ENCODE measurements at places on chromosomes 5 and 9.

GRCh38 chr9:115671236-115671962 is 482.2 kb upstream of the PAPPA start:
- DNase-seq, result no peak

GRCh38 chr5:94508461-94509148 is 109.8 kb downstream of the KIAA0825 start:
- DNase-seq, result no peak

GRCh38 chr9:132878695-132879456 is at the start of gene SPACA9:
Gene SPACA9, plus strand, starts transcription at chr9:132878898. Its CDS starts 5,050 bp downstream, at chr9:132883948.
- peak; percentile 25 for DNase-seq

GRCh38 chr9:68668127-68668526 is 36.9 kb upstream of the PIP5K1B start:
- no peak for DNase-seq

GRCh38 chr9:120242116-120242811 is 337.7 kb downstream of the CDK5RAP2 start:
- no peak for DNase-seq

GRCh38 chr5:28403846-28404245 is 1365.5 kb upstream of the CDH9 start:
- DNase-seq, result no peak

DNA sequence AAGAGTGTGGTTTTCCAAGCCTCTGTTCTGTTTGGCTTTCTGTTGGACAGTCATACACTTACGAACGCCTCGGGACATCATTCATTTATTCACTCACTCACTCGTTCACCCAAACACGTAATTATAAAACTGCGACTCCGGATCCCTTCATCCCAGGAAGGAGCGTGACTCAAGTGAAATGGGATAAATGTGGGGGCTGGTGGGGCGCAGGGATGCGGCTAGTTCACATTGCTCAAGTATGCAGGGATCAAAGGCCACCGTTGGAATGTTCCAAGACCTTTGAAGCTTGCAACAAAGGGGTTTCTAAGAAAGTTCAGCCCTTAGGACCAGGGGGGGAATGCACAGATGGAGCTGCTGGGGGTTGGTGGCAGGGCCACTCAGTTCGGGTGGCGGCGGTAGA is 64.2 kb downstream of the CFAP77 start:
- DNase-seq, result peak; percentile 6

- peak; percentile 86 for DNase-seq
Measured at GRCh38 chr9:20981486-20981885, 50.0 kb downstream of the HACD4 start.

DNA sequence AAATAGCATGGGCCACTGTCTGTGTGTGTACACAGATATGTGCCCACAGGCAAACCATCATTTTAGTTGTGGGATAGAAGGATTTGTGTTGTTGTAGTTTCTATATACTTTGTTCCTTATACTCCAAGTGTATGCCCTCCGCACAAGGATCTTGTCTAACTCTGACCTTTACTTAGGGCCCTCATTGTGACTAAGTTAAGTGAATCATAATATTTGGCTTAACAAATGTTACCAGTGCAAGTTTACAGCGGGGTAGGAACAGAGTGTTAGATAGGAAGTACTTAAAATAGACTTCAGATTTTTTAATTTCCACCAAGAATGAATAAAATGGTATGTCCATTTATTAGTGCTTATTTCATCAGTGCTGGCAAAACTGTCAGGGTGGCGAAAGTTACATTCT is 29.5 kb upstream of the CYFIP2 start:
- peak; percentile 28 for DNase-seq

DNA sequence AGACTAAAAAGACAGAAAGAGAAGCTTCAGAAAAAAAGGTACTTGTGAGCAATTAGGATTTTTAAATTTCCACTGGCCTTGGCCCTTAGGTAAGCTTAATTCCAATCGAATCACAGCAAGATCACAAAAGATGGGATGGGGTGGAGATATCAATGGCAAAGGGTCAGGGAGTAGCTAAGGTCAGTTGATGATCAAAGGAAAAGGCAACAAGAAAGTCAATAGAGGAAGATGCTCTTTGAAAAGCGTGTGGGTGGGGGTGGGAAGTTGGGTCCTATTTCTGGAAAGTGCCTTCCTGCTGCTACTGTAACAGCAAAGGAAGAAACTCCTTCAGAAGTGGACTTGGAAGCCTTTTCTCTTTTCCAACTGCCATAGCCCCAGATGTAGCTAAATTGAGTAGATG is 7.3 kb downstream of the C1QTNF3 start:
- DNase-seq, result no peak

DNA sequence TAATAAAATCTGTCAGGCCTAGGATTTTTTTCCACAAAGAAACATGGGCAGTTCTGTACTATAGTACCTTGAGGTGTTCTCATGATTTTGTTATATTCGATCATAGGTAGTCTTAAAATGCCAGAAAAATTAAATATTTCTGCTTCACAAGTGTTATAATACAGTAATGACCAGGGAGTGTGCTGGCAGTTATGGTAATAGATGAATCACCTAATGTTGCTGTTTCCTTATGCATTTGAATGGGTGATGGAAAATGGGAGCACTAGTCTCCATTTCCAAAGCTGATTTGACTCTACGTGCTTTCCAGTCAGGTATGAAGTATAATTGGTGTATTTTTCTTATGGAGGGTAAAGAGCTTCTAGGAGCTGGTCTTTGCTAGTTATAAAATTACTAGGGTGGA is 23.8 kb downstream of the OGN start:
- no peak for DNase-seq

GRCh38 chr5:43045236-43045635 is 5.1 kb upstream of the ANXA2R start:
- DNase-seq, result no peak

GRCh38 chr5:116675626-116675910 is 100.9 kb upstream of the SEMA6A start:
- DNase-seq, result no peak

DNA sequence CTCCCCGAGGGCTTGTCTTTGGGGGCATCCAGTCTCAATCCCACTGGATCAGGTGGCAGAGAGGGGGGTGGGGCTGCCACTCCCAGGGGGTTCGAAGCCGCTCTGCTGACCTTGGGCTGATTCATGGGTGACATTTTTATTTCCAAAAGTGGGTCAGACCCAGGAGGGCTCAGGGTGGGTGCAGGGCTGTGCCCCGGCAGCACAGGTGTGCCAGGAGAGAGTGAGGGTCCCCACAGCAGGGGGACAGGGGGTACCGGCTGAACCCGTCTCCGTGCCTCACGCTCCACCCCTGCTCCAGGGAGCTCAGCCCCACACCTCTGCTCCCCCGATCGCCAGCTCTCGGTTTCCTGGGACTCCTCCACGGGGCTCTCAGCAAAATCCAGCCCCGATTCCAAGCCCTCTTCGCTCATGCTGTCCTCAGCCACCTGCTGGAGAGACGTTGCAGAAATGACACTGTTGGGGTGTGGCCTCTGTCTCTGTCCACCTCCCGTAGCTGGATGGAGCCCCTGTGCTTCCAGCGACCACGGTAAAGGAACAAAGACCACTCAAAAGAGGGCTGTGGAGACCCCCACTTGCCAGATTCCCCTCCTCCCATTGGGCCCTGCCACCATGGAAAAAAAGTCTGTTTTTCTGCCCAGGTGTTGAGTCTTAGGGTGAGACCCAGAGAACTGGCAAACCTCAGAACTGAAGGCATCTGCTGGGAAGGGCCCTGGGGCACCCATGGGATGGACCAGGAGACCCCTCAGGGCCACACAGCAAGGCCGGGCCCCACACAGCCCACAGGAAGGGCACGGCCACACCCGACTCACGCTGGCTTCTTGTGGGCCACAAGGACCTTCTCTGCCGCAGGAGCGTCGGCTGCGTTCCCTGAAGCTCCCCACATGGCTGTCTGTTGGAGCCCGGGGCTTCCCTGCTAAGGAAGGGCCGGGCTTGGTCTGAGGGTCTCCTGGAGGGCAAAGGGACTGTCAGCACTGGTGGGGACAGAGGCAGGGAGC is 10.6 kb upstream of the QSOX2 start:
- DNase-seq, result no peak

DNA sequence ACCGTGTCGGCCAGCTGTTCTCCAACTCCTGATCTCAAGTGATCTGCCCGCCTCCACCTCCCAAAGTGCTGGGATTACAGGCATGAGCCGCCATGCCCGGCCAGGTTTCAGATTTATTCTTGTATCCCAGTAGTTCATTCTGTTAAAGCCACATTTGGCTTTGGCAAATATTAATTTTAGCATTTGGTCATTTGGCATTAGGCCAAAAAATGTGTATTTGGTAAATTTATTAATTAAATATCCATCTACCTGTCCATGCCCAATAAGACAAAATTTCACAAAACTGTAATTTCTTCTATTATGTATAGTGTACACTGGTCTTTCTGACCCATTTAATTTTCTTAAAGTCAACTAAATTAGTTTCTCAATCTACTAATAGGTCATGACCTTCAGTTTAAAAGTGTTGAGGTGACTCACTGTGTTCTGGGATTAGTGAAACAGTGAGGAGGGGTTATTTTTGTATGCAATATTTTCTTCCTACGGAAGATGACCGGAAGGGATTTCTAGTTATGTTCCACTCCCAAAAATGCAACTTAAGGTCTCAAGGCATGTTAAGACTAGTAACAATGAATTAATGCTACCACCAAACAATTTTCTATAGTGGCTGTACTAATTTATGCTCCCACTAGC is 21.0 kb downstream of the OSTF1 start:
- no peak for DNase-seq

- peak; percentile 15 for DNase-seq
Measured at GRCh38 chr5:122121479-122122465, 7.6 kb upstream of the ZNF474 start.

- no peak for DNase-seq
Measured at GRCh38 chr5:166982226-166982625, 1309.2 kb upstream of the WWC1 start.

DNA sequence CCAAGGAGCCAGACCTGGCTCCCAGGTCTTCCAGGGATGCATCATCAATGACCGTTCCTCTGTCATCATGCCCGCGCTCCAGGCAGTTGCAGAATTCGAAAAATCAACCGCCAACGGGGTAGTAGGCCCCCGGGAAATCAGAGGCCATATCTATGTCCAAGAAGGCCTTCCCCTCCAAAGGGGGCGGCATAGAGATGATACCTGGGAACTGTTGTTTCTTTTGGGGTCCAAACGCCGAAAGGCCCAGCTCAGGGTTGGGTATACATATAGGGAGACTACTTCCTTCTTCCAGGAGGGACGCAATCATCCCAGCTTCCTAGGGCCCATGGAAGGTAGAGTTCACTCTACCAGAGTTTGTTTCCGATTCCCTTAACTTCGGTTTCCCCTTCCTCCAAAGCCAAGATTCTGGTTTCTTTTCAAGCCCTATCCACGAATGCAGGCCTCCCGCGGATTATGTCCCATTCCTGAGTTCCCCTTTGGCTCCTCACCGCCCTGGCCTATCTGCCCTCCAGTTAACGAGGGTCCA is 754 bp downstream of the DCAF12 start:
- peak; percentile 19 for DNase-seq

GRCh38 chr5:165420493-165420892 is 1915.1 kb downstream of the MAT2B start:
- no peak for DNase-seq

- DNase-seq, result peak; percentile 84
Measured at GRCh38 chr5:15993334-15993733, 186.3 kb downstream of the MARCHF11 start.

DNA sequence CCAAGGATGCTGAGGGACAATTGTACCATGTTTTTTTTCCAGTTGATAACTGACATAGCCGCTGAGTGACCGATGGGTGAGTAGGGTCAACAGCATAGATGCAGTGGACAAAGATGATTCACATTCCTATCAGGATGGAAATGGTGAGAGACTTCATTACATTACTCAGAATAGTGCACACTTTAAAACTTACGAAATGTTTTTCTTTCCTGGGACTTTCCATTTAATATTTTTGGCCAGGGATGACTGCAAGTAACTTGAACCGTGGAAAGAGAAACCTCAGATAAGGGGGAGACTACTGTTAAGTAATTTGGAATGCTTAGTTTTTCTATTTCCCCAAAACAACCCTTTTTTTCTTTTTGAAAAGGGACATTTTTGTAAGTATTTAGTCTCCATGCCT is 3.0 kb upstream of the TUSC1 start:
- no peak for DNase-seq

DNA sequence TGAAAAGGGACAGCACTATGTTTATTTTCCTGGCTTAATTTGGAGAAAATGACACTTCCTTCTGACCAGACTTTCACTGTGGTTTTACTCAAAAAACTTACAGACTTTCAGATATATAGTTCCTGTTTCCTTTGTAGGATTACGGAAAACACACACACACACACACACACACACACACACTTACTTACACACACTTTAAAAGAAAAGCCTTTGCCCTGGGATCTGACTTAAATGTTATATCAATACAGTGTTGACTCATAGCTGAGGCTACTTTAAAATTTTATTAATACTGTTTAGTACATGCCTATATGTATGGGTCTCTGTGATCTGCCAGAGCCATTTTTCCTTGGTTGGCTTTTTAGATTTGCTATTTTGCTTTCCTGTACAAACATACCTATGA is 758.3 kb downstream of the DNAH5 start:
- peak; percentile 42 for DNase-seq

DNA sequence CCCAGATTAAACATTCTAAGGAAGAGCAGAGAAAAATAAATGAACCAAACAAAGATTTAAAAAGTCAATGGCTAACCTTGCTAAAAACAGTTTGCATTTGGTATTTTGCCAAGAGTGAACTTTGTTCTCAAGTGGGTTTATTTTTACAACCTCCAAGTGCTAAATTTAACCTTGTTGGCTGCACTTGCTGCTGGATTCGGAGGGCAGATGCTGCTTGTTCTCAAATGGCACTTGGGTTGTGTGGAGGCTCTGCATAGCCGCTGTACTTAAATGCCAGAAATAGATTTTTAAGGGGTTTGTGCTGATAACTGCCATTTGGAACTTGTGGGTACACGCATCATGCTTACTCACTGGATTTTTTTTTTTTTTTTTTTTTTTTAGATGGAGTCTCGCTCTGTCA is 13.3 kb upstream of the SPATA24 start:
- DNase-seq, result no peak

- DNase-seq, result no peak
Measured at GRCh38 chr5:77993141-77993854, 217.2 kb upstream of the TBCA start.

- DNase-seq, result no peak
Measured at GRCh38 chr9:126316085-126316655, 10.5 kb upstream of the MVB12B start.

GRCh38 chr5:127599320-127599719 is 49.6 kb upstream of the CTXN3 start:
- no peak for DNase-seq

GRCh38 chr5:111277061-111277460 is 52.9 kb downstream of the CAMK4 start:
- DNase-seq, result no peak

- DNase-seq, result no peak
Measured at GRCh38 chr9:8955315-8955714, 1155.7 kb upstream of the DMAC1 start.

GRCh38 chr5:133324926-133325325 is 273.1 kb downstream of the HSPA4 start:
- DNase-seq, result no peak
